ENCODE measurements at places on chromosomes 3 and 15. TPM values are rescaled to one million over a fixed set of nuclear protein-coding genes. Genes with fewer than 3 reads are reported as not detected.
A peak's percentile ranks its signal among the peaks of the same experiment; 100 is the strongest.

UQCRC1 gene
- total RNA-seq, result 171 TPM

SERINC4 gene
- 0.24 TPM for total RNA-seq

RTP1 gene
- total RNA-seq, result not detected

FRMD5 gene
- total RNA-seq, result not detected

ADCY5 gene
- total RNA-seq, result not detected

GPR156 gene
- not detected for total RNA-seq

SI gene
- not detected for total RNA-seq

ARL14 gene
- not detected for total RNA-seq

CFAP161 gene
- not detected for total RNA-seq

- DNase-seq, result no peak
- H3K36me3 ChIP-seq, result no peaks in the 10 kb centered on the region
- H3K27ac ChIP-seq, result no peak overlapping the region
- H3K4me1 ChIP-seq, result peaks cover 6% of the 10 kb centered on the region
- no peak overlapping the region for H3K4me3 ChIP-seq
- H3K27me3 ChIP-seq, result no peaks in the 10 kb centered on the region
Observed at GRCh38 chr3:128196647-128197046, 43.4 kb downstream of the EEFSEC start.

- no peaks in the 10 kb centered on the region for H3K36me3 ChIP-seq
- H3K4me1 ChIP-seq, result no peaks in the 10 kb centered on the region
- H3K27ac ChIP-seq, result no peak overlapping the region
- H3K4me3 ChIP-seq, result no peak overlapping the region
- peaks cover 8% of the 10 kb centered on the region for H3K27me3 ChIP-seq
Observed at GRCh38 chr15:70967646-70968045, 75.0 kb downstream of the LRRC49 start.

DNA sequence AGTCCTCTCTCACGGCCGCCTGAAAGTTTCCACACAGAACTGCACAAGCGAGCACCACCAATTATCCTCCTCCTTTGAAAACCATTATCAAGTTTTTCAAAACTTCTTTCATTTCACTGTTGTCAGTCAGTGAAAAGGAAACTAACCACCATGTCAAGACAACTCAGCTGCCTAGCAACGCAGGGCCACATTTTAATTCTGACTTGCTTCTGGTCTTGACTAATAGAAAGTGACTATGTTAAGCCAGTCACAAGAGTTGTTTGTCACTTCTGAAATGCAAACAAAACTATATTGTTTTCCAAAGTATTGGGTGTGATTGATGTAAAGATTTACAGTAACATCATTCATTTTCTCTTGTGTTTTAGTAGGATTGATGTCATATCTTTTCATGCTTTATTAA is 612.8 kb upstream of the AGTR1 start:
- no peak for DNase-seq
- no peaks in the 10 kb centered on the region for H3K4me1 ChIP-seq
- H3K27ac ChIP-seq, result no peak overlapping the region

- H3K27ac ChIP-seq, result peak overlapping the region; percentile 79
- peak; percentile 89 for DNase-seq
- H3K4me1 ChIP-seq, result peaks cover 23% of the 10 kb centered on the region
- H3K27me3 ChIP-seq, result no peaks in the 10 kb centered on the region
- H3K4me3 ChIP-seq, result peak overlapping the region; percentile 51
- H3K36me3 ChIP-seq, result peaks cover 14% of the 10 kb centered on the region
Observed at GRCh38 chr3:190566043-190566933, 52.4 kb downstream of the IL1RAP start.

GRCh38 chr3:182028081-182028480 is 316.4 kb downstream of the SOX2 start:
- H3K27ac ChIP-seq, result no peak overlapping the region
- DNase-seq, result no peak
- no peaks in the 10 kb centered on the region for H3K36me3 ChIP-seq
- H3K27me3 ChIP-seq, result no peaks in the 10 kb centered on the region

DNA sequence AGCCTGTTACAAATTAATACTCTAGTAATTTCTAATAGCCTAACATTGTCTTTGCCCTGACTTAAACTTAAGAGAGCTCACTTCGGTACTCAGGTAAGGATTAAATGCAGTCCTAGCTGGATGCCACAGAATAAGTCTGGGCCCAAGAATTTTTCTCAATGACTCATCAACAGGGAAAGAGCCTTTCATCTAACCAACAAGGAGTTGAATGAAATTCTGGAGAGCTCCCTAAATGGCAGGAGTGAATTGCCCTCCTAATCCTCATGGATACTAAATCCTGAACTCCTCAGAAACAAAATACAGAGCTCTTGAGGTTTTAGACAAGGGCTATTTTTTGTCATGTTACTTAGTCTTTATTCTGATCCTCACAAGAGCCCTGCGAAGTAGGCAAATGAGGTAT is 159.5 kb downstream of the PLCH1 start:
- no peak overlapping the region for H3K27ac ChIP-seq
- no peak for DNase-seq
- peaks cover 17% of the 10 kb centered on the region for H3K27me3 ChIP-seq

GRCh38 chr3:140455521-140456214 is 222.2 kb upstream of the TRIM42 start:
- peaks cover 5% of the 10 kb centered on the region for H3K27me3 ChIP-seq
- peaks cover 29% of the 10 kb centered on the region for H3K4me1 ChIP-seq
- DNase-seq, result no peak

GRCh38 chr15:25378501-25378901 is 60.3 kb downstream of the UBE3A start:
- DNase-seq, result no peak
- no peaks in the 10 kb centered on the region for H3K27me3 ChIP-seq
- no peak overlapping the region for H3K27ac ChIP-seq
- H3K36me3 ChIP-seq, result peaks cover 26% of the 10 kb centered on the region

DNA sequence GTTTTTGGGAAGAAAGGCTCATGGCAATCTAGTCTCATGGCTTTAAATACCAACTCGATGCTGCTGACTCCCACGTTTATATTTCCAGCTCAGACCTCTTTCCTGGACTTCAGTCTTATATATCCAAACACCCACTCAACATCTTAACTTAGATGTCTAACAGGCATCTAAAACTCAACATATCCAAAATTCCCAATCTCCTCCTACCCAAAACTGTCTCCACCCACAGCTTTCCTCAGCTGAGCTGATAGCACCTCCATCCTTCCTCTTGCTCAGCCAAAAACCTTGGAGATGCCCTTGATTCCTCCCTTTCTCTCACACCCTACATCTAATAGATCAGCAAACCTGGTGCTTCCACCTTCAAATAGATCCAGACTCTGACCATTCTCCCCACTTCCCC is 202.5 kb downstream of the TLE3 start:
- no peak overlapping the region for H3K4me3 ChIP-seq
- no peak for DNase-seq
- no peaks in the 10 kb centered on the region for H3K4me1 ChIP-seq
- H3K36me3 ChIP-seq, result no peaks in the 10 kb centered on the region

GRCh38 chr3:175274056-175274455 is 414.9 kb downstream of the NAALADL2 start:
- DNase-seq, result no peak
- H3K27ac ChIP-seq, result no peak overlapping the region
- H3K27me3 ChIP-seq, result no peaks in the 10 kb centered on the region
- no peaks in the 10 kb centered on the region for H3K4me1 ChIP-seq
- H3K36me3 ChIP-seq, result no peaks in the 10 kb centered on the region

DNA sequence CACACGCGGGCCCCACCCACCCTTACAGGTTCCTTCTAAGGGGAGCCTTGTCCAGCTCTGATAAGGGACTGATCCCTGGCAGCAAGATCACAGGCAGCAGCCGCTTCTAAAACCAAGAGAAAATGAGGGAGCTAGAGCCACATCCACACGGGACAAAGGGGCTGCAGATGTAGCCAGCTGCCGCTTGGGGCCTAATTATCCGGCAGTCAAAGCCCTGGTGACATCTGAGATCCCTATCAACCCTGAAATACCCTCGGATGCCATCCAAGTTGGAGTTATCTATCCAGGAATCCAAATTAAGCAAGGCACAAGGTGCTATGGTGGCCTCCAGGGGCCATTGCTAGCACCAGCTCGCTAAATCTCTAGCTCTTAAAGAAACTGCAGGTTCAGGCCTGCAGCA is 248.3 kb downstream of the VPS13C start:
- no peak overlapping the region for H3K4me3 ChIP-seq
- H3K27ac ChIP-seq, result no peak overlapping the region
- DNase-seq, result no peak
- no peaks in the 10 kb centered on the region for H3K36me3 ChIP-seq
- H3K27me3 ChIP-seq, result peaks cover 17% of the 10 kb centered on the region
- H3K4me1 ChIP-seq, result no peaks in the 10 kb centered on the region

DNA sequence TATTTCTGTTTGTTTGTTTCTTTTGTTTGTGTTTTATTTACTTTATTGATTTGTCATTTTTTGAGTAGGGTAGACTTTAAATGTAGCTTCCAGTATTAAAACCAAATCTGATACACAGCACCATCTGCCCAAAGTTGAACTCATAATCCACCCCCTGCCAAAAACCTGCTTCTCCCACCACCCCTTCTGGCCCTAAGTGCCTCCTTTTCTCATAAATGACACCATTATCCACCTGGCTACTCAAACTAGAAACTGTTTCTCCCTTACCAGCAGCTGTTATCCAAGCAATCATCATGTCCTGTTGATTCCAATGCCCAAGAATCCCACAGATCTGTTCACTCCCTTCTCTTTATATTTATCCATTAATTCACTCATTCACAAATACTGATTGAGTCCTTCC is 21.8 kb upstream of the PTX3 start:
- no peak for DNase-seq
- H3K27me3 ChIP-seq, result no peaks in the 10 kb centered on the region
- no peak overlapping the region for H3K4me3 ChIP-seq
- H3K36me3 ChIP-seq, result no peaks in the 10 kb centered on the region
- H3K4me1 ChIP-seq, result no peaks in the 10 kb centered on the region

DNA sequence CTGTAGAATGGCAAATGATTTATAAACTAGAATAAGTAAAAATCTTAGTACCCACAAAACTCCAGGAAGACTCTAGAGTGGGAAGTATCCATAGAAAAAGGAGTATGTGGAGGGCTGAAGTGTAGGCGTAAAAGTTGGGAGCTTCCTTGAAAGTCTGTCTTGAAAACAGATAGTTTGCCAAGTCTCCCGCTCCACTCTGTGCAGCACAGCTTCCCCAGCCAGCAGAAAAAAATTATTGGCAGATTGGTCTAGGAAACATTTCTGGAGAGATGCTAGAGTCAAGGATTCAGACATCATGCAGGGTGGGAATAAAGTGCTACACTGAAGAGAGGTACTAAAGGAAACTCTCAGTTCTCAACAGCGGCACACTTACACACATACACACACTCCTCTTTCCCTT is 53.4 kb upstream of the CD200R1L start:
- H3K4me3 ChIP-seq, result no peak overlapping the region
- no peaks in the 10 kb centered on the region for H3K27me3 ChIP-seq
- peaks cover 8% of the 10 kb centered on the region for H3K36me3 ChIP-seq

DNA sequence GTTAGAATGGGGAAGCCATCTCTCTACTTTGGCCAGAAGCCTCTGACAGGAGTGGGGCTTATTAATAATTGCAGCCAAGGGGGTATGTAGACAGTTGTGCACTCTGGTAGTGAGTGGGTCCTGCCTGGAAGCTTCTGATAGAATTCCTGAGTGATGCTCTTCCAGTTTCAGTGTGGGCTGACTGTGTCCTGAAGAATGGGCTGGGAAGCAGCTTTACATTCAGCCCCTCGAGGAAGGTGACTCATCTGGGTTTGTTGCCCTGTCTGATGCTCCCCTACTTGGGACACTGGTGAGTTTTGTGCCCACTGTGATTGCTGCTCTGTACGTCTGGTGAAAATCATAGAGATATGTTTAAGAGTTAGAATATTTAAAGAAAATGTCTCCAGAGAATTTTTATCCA is 444.7 kb upstream of the RBMS3 start:
- no peaks in the 10 kb centered on the region for H3K27me3 ChIP-seq
- no peaks in the 10 kb centered on the region for H3K36me3 ChIP-seq
- H3K27ac ChIP-seq, result no peak overlapping the region
- no peak for DNase-seq

DNA sequence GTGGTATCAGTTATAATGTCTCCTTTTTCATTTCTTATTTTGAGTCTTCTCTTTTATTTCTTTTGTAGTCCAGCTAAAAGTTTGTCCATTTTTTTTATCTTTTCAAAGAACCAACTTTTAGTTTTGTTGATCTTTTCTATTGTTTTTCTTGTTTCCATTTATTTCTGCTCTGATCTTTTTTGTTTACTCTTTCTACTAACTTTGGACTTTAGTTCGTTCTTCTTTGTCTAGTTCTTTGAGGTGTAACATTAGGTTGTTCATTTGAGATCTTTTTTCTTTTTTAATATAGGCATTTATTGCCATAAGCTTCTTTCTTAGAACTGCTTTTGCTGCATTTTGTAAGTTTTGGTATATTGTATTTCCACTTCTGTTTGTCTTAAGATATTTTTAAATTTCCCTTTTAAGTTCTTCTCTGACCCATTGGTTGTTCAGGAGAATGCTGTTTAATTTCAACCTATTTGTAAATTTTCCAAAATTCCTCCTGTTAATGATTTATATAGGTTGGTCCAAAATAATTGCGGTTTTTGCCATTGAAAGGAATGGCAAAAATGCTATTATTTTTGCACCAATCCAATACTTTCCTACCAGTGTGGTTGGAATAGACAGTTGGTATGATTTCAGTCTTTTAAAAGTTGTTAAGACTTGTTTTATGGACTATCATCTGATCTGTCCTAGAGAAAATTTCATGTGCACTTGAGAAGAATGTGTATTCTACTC is 51.2 kb downstream of the KAT2B start:
- peaks cover 47% of the 10 kb centered on the region for H3K4me1 ChIP-seq
- no peak overlapping the region for H3K4me3 ChIP-seq
- H3K27me3 ChIP-seq, result no peaks in the 10 kb centered on the region
- peak overlapping the region; percentile 57 for H3K27ac ChIP-seq
- peaks cover 45% of the 10 kb centered on the region for H3K36me3 ChIP-seq

GRCh38 chr15:94015324-94015723 is 216.0 kb upstream of the MCTP2 start:
- H3K4me1 ChIP-seq, result no peaks in the 10 kb centered on the region
- no peak overlapping the region for H3K4me3 ChIP-seq
- no peak for DNase-seq

DNA sequence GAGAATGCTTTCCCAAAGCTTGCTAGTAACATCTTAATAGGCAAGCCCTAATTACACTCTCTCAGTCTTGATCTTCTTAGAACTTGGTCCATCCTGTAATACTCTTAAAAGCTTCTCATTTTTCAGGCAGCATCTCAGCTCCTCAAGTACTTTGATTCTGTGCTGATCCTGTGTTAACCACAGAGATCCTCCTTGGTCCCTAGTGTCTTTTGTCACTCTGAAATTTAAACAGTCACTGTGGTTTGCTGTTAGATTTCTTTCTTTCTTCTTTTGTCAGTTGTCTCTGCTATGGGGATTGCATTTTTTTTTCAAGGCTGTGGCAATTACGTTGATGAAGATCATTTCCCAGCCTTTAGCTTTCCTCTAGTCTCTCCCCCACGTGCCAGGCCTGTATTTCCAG is 26.0 kb upstream of the UBE3A start:
- no peak for DNase-seq
- no peaks in the 10 kb centered on the region for H3K36me3 ChIP-seq
- peaks cover 6% of the 10 kb centered on the region for H3K4me1 ChIP-seq
- no peaks in the 10 kb centered on the region for H3K27me3 ChIP-seq

Data from natural killer cell treated with Interleukin-12 subunit alpha and Interleukin-12 subunit beta and Interleukin-15 and Interleukin-18, amount 100 ng/mL, for 72 hours (primary cell).